Left colon (tissue), 2 donors: ENCODE measurements at places on chromosomes 5 and 9.

DNA sequence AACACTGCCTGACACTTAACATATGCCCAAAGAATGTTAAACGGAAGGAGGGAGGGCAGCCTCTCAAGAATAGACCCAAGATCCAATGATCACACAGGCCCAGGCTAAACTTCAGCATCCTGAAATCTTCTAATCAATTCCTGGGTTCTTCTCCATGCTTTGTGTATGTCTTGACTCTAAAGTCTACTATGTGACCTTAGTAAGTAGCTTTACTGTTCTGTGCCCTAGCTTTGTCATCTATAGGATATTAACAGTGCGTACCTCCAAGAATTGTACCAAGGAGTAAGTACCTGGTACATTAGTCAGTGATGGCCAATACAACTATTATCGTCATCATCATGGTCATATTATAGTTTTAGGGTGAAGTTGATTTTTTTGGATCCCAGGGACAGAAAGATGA, 96.6 kb downstream of the SGCD start:
- no peak for DNase-seq

DNA sequence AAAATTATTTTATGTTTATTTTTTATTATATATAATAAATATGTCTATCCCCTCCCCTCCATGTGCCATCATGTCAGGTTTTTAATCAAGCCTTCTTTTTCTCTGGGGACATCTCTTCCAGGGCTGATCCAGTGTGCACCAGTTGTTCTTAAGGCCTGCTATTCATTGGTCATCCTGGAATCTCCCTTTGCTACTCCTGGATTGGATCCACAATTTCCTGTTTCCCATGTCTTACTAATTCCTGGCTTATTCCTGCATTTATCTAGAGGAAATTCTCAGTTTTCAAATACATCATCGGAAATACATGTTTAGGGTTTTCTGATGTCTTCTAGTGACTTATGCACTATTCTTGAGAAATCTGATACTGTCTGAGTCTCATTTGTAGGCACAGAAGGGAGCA, 56.8 kb downstream of the ANGPTL2 start:
- no peak for DNase-seq

DNA sequence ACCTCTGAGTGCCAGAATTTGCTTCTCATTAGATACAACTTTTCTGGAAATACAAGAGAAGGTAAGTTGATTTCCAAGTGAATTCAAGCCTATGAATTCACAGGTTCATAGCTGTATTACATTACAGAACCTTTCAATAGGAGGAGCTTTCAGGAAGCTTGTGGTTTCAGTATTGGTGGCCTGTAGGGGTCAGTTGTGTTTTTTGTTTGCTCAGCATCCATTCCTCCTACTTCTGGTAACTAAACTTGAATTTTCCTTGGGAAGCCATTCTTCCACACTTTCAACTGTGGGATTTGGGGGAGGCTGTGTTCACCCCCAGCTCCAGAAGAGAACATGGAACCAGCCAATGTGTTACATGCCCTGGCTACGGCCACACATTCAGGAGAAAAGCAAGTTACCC, 5.6 kb upstream of the CYSTM1 start:
- DNase-seq = no peak

GRCh38 chr9:129221979-129222635, 44.0 kb upstream of the IER5L start:
- DNase-seq = no peak

DNA sequence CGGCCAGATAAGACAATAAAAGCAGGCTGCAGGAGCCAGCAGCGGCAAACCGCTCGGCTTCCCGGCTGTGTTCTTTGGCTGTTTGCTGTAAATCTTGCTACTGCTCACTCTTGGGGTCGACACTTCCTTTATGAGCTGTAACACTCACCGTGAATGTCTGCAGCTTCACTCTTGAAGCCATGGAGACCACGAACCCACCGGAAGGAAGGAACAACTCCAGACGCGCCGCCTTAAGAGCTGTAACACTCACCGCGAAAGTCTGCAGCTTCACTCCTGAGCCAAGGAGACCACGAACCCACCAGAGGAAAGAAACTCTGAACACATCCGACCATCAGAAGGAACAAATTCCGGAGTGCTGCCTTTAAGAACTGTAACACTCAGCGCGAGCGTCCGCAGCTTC, 451.7 kb downstream of the AGTPBP1 start:
- no peak for DNase-seq
